ENCODE measurements at places on chromosomes 4 and X.

GRCh38 chr4:148441624-148441985 lies 609 bp downstream of the NR3C2 start:
- no peak for DNase-seq

DNA sequence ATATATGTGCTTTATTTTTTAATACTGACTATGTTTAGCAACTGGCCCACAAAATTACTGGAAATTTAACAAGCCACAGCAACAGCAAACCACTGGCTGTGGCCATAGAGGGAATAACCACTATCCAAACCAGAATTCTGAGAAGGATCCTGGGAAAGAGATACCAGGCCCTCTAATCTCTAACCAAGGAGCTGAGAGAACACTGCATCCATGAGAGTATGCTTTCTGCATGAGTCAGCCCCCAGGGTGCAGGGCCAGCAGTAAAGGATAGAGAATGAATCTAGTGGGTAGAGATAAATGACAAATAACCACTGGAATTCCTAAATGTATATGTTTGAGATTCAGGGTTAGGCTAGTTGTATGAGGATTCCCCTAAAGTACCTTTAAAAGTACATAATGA lies 221.8 kb downstream of the KIT start:
- DNase-seq: no peak

DNA sequence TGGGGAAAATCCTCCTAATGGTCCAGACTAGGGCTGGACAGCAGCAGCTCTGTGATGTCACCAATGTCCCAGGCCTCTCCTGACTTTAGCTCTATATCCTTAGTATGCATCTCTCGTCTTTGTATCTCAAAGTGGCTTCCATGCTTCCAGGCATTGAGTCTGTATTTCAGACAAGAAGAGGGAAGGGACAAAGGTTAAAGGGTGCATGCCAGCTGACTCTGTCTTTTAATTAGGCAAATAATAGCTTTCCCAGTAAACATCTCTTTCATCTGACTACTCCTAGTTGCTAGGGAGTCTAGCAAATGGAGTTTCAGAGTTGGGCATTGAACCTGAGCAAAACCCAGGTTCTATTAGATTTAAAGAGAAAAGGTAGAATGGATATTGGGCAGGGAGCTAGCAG lies 5.4 kb downstream of the FAM47E start:
- no peak for DNase-seq

- DNase-seq: peak; percentile 53
Measured at GRCh38 chr4:139978692-139979091, 175.3 kb downstream of the MAML3 start.

DNA sequence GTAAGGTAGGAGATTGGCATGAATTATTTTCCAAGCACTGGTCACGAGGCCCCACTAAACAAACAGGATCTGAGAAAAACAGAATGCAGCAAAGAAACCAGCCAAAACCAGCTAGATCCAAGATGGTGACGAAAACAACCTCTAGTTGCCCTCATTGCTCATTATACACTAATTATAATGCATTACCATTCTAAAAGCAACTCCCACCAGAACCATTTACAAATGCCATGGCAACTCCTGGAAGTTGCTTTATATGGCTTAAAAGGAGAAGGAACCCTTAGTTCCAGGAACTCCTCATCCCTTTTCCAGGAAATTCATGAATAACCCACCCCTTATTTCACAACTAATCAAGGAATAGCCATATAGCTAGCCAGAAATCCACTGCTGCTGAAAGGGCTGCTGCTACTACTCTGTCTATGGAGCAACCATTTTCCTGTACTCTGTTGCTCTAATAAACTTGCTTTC lies 69.3 kb downstream of the ABCB7 start:
- DNase-seq: no peak

- DNase-seq: no peak
Measured at GRCh38 chrX:139203651-139204570, 326.6 kb upstream of the F9 start.

DNA sequence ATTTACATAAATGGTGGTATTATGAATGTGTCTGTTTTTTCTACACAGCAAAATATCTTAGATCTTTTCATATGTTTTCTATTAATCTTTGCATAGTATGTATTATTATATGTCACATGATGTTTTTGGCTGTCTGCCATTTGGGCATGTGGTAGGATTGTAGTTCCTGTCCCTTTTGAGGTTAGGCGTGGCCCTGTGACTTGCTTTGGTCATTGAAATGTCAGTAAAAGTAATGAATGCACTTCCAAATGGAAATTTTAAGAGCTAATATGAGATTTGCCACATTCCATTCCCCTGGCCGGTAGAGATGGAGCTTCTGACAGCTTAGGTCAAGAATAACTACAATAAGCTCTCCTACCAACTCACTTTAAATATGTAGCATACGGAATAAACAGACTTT lies 45.1 kb downstream of the JADE3 start:
- peak; percentile 1 for DNase-seq

- DNase-seq: peak; percentile 63
Measured at GRCh38 chr4:145731028-145731427, 51.1 kb downstream of the C4orf51 start.

DNA sequence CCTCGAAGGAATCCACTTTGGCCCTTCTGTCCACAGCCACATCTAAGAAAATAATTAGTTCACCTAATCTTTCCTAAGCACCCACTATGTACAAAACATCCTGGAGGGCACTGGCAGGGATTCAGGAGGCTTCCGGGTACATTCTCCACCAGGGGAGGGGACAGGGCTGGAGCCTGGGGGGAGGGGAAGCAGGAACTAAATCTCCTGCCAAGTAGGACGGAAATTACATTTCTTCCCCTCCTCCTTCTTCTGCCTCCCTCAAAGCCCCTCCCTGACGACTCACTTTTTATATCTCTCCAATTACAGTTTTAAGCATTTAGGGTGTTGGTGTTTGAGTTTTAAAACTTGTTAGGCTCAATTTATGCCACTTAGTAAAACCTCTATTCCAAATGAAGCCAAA lies 203.1 kb downstream of the BCOR start:
- peak; percentile 72 for DNase-seq

GRCh38 chrX:21958187-21958586 lies 17.7 kb downstream of the SMS start:
- no peak for DNase-seq

GRCh38 chr4:110122201-110122600 lies 76.2 kb downstream of the ELOVL6 start:
- no peak for DNase-seq

DNA sequence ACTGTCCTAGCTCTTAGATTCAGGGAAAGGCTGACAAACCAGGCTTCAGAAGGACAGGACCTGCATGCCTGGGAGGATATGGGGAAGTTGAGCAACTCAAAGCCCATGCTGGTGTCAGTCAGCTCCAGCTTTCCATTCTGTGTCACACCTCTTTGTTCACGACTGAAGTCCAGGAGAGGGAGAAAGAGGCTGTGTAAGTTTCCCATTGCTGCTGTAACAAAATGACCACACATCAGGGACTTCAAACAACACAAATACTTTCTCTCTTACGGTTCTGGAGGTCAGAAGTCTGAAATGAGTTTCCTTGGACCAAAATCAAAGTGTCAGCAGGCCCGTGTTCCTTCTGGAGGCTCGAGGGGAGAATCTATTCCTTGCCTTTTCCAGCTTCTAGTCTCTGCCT lies 50.6 kb upstream of the STX18 start:
- no peak for DNase-seq

- DNase-seq: no peak
Measured at GRCh38 chrX:148337873-148338272, 162.5 kb upstream of the AFF2 start.

DNA sequence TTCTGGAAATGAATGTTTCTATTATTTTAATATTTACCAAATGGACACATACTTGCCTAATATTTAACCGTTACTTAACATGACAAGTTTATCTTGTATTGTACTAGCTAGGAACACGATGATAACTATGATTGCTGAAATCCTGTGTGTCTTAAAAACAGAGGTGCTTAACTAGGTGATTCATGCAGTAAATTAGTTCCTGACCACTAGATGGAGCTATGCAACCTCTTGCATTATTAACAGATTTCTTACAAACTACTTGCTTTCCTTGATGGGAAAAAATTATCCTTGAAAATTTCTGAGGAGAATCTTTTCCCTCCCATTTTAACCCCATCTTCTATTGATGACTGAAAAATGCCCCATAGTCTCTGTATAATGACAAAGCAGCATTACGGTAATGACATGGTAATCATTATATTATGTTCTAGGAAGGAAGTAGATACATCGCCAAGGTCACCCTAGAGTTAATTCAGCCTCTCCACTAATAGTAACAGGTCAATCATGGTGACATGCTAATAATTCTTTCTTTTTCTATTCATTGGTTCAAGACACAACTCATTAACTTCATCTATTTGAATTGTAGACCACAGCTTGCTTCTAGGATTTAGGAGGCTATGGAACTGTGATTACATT lies 844.2 kb downstream of the RAPGEF2 start:
- DNase-seq: peak; percentile 30

DNA sequence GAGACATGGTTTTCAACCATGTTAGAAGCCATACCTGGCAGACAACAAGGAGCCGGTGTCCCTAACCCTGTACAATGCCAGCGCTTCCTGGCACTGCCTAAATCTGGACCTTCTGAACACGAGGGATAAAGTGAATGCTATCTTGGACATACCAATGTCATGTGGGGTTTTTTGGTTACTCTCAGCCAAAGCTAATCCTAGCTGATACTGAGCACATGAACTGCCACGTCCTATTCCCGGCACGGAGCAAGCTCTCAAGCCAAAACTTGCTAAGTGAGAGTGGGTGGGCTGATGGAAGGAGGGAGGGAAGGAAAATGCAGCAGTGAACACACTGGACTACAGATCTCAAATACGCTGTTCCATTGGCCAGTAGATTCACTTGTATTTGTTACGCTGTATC lies 226.1 kb downstream of the BCOR start:
- DNase-seq: no peak

DNA sequence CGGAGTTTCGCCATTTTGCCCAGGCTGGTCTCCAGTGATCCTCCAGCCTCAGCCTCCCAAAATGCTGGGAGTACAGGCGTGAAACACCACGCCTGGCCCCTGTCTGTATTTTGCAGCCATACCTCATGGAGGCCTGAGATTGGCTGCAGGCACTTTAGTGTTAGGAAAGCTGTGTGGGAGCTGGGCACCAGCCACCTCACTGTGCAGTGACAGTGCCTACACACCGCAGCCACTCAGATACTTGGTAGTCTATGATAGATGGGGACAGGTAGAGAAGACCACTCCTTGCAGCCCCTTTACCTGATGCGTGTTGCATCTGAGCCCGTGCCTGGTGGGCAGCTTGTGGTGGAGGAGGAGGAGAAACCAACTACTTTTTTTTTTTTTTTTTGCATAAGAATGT lies 16.3 kb downstream of the SMS start:
- DNase-seq: no peak

DNA sequence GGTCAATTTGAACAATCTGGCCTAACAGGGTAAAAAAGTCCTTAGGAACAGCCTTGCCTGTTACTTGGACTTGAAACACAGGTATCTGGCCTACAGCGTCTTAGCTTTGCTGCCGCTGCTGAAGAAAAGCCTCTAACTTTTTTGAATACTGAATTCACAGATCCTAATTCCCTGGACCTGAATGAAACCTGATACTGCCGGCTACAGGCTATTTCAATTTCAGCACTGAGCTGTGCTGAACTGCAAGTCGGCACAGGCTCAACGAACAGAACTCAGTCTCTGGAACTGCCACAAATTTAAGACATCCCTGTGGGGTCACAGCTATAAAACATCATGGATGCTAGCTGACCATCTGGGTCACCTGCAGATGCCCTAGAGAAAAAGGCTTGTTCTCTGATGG lies 7.2 kb downstream of the NR0B1 start:
- DNase-seq: peak; percentile 0

DNA sequence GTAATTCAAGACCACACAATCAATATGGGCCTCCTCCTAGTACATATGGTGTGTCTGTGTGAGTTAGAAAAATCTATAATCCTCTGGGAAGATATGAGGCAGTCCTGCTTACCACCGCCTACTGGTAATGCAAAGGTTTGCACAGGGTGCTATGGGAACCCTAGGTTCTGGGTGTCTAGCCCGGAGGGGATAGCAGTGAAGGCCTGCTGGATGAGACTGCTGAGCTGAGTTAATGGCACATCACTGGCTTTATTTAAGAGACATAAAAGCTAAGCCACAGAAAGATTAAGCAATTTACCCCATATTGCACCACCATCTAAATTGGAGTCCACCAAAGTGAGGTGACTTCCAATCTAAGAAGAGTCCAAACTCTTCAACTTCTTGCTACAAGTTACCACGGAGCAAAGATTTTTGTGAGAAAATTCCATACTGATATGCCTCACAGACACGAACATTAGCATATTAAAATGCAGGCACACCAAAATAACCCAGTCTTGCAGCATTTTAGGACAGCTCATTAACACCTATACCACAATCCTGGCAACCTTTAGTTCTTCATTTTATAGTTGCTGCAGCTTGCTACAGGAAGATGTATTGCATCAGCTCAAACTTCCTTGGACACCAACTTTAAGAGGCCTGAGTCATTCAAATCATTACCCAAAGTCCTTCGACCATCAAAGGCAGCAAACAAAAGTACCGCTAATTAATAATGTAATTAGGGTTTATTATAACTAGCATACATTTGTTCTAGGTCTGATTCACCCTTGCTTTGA lies 13.7 kb downstream of the DGKK start:
- no peak for DNase-seq

DNA sequence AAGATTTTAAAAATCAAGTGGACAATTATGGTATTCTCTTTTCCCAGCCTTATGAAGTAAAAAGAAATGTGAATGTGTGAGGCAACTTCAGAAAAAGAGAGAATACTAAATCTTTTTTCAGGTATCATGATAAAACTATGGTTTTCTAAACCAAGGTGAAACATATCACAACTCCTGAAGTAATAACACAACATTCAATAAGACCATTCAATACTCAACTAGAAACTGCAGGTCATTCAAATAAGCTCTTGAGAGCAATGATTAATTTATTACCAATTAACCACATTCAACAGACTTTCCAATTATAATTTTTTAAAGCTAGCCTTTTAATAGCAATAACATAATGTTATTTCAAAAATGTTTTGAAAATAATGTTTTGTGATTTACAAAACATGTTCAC lies 35.8 kb downstream of the SLC10A7 start:
- no peak for DNase-seq

DNA sequence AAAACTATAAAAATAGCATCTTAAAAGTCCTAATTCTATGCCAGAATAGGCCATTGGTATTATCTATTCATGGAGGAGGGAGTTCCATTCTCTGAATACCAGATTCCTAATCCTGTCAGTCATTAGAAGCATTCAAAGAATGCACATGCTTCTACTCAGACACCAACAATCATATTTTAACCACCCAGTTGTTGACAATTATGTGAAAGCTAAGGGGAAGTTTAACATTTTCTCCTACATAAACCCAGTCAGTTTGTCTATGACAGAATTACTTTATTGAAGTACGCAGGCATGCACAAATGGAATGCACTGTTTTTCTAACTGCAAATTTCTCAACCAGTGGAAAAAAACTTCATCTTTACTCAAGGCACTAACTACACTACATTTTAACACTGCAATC lies 69.6 kb upstream of the MTNR1A start:
- no peak for DNase-seq

- DNase-seq: no peak
Measured at GRCh38 chrX:22220941-22221340, 51.8 kb upstream of the CBLL2 start.

Measured in NCI-H524 (cell line).